Gastrocnemius medialis (tissue), 4 donors: ENCODE measurements at places on chromosomes 3 and 15.

DNA sequence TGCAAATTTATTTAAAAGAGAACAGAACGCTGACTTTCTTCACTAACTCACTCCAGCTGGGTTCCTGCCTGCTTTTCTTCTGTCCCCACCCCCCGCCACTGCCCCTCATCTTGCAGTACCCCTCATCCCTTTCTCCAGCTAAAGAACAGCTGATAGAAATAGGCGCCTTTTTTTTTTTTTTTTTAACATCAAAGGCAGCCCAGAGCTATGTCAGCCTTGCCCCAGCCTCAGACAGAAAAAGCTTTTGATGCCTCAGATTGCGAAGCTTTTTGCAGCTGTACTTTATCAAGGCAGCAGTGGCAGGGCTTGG, 1.8 kb downstream of the CADPS start:
- no peak for DNase-seq

DNA sequence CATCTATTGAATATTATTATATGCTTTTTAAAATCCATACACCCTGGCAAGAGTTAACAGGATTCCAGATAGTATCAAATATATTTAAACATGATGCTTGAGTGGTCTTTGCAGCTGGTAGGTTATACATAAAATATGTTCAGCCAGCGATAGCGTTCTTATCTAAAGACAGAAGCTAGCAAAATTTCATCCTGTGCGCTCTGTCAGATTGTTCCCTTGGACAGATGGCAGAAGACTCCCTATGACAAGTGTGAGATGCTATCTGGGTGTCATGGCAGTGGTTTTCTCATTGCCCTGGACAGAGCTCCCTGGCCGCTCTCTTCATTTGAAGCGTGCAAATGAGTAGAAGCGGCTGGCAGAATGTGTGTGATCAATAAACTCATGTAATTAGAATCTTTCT, 175.2 kb upstream of the SOX14 start:
- DNase-seq, result no peak

DNA sequence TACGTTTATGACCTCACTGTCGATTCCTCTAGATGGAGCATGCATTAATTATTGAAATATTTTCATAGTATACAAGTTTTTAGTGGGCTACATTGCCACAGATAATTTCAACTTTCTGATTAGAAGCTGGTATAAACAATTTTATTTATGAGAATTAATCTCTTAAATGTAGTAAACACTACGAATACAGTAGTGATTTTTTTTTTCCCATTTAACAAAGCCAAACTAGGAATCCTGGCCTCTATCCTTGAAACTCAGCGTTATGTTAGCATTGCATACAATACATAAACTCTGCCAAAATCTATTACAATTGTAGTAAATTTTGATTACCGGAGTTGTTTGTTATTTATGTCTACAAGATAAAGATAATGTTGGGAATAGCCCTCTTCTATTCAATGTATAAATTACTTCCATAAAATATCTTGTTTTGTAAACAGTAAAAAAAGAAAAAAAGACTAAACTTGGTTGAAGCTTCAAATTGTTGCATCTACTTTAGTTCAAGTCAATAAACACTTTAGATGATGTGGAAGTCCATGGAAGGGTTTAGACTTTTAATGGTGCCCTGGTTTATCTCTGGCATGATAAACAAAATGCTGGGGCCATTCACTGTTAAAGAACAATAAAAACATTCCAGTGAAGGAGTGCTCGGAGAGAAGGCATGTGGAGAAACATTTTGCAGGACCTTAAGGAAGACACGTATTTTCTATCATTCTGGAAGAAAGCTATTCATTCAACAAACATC, 77.3 kb upstream of the NR2F2 start:
- no peak for DNase-seq

DNA sequence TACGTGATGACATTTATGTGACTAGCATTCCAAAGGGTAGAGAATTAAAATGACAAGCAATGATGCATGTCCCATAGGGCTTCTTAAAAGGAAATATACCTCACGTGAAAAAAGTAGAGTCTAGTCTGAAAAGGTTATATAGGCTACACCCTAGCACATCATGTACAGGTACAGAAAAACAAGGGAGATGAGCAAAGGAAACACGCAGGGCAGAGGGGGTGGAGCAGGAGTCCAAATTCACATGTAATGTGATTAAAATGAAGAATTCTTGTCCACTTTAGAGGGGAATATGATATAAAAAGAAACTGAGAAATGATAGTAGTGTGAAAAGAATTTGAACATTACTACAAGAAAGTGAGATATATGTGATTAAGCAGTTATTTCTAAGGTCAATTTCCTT, 59.4 kb downstream of the HACD2 start:
- DNase-seq, result no peak

DNA sequence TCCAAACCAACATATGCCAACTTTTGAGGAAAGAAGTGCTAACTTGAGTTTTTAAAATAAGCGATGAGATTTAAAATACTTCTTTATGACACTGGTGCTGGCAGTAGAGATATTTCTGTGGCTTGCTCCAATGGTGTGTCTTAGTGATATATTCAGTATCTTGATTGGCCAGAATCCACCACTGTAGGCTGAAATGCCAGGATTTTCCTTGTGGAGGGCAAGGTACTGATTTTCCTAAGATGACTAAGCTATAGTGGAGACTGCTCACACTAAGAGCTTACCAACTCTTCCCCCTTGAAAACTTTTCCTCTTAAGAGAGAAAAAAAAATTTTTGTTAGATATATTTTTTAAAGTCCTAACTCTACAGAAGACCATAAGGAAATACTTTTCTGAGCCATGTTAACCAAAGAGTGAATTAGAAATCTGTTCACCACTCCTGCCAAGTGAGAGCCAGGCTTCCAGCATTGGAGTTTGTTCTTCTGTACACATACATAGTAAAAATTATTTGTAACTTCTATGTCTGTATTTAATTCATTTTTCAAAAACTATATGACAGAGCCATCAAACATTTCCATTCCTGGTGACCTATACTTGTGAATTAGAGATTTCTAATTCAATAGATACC, 109.1 kb downstream of the PPP2R3A start:
- DNase-seq, result no peak

GRCh38 chr3:194101592-194102432, 34.1 kb upstream of the HES1 start:
- no peak for DNase-seq

GRCh38 chr15:77866186-77866585, 211.3 kb downstream of the TBC1D2B start:
- no peak for DNase-seq

- DNase-seq, result no peak
Measured at GRCh38 chr15:77087213-77087612, 16.3 kb upstream of the TSPAN3 start.

DNA sequence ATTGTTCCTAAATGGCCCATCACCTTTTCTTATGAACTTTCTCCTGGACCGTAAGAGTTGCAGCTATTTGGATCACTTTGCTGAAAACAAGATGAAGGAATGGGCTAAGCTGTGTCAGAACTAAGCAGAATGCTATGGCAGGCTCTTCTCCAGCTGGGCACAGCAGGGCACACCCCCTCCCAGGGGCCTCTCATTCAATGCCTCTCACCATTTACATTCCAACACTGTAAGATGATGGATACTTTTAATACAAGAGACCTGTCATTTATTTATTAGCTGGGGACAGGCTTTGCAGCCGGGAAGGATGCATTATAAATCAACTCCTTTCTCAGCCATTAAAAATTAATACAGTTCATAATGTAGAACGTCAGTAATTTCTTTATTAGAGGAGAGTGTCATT, 240.1 kb downstream of the NTRK3 start:
- DNase-seq, result no peak

DNA sequence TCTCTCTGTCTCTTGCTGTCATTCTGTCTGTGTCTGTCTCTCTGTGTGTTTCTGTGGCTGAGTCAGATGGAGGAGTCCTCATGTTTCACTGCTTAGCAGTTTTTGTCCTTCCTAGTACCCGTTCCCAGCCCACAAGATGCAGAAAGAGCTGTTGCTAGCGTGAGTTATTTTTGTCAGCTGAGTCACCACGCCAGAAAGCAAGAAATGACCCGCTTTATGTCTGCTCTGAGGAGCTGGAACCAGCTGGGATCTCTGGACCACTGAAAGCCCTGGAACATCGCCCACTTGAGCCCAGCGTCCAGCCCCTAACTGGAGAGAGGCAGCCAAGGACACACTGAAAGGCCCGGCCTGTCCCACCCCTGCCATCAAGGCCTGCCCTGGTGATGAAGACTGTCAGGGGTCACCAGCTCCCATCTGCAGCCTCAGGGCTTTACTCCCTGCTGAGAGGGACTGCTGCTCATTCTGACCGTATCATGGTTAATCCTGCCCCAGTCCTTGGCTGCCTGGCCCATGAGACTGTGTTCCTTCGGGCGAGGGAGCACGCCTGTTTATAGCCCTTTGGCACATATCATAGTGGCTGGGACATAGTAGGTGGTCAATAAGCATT, 101.7 kb upstream of the TPM1 start:
- peak; percentile 89 for DNase-seq
